Cortex of kidney (tissue), 1 donor: ENCODE measurements at places on chromosomes 2 and 18.
A peak's percentile ranks its signal among the peaks of the same experiment; 100 is the strongest.

DNA sequence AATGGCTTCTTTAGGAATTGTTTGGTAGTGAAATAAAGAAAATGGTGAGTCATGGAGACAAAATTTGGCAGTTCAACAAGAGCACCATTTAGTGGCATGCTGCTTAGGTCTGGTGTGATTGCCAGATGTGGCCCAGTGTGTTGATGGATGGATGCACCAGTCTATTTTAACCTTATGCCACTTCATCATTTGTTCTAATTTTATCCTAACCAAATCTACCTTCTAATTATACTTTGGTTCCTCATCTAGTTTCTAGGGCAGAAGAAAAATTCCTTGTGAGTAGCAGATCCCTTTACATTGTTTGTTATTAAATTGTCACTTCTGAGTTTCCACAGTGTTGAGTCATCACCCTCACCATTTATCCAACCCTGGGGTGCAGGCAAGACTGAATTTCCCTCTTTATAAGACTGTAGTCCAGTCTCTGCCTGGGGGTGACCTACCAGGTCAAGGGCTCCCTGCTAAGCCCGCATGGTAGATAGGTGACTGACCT lies 32.5 kb downstream of the NABP1 start:
- no peak for DNase-seq

- no peak for DNase-seq
Measured at GRCh38 chr18:59540780-59541179, 156.4 kb downstream of the CCBE1 start.

DNA sequence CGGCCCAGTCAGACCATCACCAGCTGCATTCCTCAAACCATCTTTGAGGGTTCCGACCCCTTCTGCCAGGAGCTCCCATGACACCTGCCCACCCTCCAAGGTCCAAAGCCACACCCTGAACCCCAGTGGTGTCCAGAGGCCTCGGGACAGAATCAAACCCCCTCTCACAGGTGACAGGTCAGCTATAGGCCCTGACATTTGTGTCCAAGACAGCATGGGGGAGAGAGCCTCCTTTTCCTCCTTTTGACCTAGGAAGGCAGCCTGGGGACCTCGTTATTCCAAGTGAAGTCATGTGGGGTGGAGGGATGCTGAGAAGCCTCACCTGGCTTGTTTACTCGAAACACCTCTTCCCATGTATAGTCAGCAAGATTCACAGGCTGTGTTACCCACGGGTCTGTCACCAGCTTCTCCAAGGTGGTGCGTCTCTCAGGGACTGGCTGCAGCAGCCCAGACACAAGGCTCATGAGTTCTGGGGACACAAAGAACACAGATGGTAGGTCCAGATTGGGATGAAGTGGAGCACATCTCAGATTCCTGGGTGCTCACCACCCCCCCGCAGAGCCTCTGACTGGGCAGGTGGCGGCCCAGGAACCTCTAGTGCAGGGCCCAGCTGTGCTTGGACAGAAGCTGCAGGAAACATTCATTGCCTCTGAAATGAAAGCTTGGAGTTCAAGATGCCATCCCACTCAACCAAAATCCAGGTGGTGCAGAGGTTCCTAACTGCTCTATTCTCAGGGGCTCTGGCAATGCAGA lies 5.1 kb upstream of the MTERF4 start:
- no peak for DNase-seq

- no peak for DNase-seq
Measured at GRCh38 chr2:54957321-54957999, 92.8 kb downstream of the RTN4 start.

DNA sequence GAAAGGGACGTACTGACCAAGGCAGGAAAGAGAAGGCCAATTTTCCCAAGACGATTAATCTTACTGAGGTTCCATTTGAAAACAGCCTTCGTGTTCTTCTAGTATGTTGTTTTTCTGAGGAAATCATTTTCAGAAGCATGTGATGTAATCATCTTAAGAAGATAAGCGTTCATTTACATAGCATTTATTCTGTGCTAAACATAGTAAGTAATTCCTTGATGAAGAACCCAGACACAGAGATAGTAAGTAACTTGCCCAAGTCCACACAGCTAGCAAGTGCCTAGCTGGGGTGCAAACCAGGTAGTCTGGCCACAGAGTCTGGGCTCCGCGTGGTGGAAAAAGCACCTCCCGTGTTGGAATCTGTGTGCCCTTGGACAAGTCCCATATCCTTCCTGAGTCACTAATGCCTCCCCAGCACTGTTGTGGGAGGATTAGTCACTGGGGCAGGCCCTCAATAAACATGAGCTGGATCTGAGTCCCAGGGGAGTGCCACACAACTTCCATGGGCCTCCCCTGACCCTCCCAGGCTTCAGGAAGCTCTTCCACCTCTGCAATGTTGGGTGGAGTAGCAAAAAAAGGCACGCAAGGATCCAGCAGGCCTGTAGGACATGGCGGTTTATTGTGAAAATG lies 26.9 kb upstream of the ASAP2 start:
- no peak for DNase-seq

- DNase-seq, result no peak
Measured at GRCh38 chr2:234676783-234677450, 180.0 kb upstream of the ARL4C start.

DNA sequence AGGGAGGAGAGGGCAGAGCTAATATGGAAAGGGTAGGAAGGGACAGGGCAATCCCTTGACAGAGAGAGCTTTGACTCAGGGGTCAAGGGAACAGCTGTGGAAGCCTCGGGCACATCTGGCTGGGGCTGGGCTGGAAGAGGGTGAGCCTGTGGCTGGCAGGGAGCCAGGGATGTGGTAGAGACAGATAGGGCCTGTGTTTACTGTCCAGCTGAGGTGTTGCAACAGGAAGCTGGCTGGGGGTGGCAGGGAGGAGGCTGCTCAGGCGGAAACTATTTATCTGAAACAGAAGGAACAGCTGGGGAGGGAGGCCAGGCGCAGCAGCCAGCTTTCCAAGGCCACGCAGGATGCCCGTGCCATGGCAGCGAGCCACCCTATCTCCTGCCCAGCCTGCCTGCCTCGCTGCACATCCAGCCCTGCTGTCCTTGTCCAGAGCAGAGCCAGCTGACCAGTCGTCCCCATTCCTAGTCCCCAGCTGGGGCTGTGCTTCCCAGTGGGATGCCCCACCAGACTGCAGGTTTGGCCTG lies 264.7 kb downstream of the CYP26B1 start:
- no peak for DNase-seq

DNA sequence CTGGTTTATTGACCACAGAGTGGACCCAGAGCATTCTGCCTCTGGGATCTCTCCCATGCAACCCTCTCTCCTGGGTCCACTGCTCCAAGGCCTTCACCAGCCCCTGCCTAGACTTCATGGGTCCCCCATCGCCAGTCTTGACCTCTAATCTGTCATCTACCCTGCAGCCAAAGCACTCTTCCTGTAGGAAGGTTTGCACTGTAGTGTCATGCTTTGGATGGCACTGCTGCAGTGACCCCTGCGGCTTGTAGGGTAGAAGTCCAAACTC lies 41.7 kb downstream of the MYO7B start:
- no peak for DNase-seq

- no peak for DNase-seq
Measured at GRCh38 chr2:96684883-96685576, 42.5 kb downstream of the FER1L5 start.

DNA sequence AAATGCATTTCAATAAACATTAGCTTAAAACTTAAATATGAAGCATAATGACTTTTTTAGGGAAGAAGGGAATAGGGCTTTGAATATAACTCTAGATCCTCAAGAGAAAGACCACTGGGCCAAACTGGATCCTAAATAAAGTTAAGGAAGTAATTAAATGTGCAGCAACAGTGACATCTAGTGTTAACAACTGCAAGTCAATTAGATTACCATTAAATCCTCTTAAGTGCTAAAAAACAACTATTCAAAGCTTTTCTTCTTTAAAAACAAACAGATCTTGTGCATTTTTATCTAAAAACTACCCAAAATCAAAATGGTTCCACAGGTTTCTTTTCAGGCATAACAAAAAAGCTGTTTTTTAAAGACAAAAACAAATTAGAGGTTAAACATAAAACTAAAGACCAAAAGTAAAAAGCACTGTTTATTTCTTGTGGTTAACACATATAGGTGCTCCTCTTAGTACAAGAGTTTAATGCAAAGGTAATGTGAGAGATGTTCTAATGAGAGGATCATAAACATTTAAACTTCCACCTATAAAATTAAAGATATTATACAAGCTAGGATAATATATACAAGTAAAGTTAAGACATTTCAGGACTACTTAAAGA lies 111.4 kb downstream of the THADA start:
- no peak for DNase-seq

- peak; percentile 68 for DNase-seq
Measured at GRCh38 chr2:148643998-148644882, at the start of gene EPC2. Gene EPC2 (plus strand): TSS chr2:148644751. CDS start chr2:148645018, 267 bp downstream.

DNA sequence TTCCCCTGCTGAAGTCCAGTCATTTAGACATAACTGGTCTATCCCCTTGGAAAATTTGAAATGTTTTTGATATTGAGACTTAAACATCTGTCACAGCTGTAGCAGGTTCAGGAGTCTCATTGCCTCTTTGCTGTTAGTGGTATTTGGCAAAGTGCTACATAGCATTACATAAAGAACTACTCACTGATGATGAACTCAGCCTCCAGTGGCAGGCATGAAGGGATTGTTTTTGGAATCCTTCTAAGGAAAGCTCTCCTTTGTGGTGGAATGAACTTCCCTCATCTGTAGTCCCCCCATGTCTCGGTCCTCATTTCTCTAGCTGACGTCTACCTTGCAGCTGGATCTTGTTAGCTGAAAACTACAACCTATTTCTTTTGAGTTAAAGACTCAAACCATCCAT lies 111.6 kb downstream of the TACR1 start:
- no peak for DNase-seq

GRCh38 chr2:204108330-204108751 lies 171.8 kb downstream of the ICOS start:
- no peak for DNase-seq

DNA sequence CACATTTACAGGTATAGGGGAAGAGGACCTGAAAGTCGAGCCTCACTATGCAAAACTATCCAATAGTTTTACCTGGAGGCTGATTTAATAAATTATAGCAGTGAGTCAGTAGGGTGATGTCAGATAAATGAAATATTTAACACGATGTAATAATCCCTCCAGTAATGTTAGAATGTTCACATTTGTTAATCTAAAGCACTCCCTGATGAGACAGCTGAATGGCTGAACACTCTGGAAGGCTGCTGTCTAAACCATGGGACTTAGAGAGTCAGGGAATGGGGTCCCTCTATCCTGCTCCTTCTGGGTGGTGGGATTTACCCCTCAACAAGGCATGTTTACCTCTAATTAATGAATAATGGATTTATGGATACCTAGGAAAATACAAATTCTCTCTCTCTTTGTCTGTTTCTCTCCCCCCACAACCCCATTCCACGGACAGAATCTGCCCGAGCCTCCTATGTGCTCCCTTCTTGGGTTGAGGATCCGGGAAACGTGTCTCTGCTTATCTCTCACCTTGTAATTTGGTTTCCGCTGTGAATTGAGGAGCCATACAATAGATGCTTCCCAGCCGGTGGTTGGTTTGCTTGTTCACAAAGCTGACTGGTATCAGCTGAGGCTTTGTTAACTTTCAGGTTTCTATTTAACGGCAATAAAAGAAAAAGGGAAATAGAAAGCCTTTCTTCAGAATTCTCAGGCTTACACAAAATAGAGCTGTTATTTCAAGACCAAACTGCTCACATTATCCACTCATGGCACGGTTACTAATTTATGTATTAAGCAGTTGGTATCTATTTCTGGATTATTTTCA lies 25.9 kb downstream of the LRRC30 start:
- no peak for DNase-seq

GRCh38 chr18:3592864-3593263 lies 142.9 kb downstream of the TGIF1 start:
- DNase-seq, result no peak

- DNase-seq, result no peak
Measured at GRCh38 chr2:116716444-116716843, 1098.0 kb upstream of the DDX18 start.

- DNase-seq, result no peak
Measured at GRCh38 chr2:238853721-238854120, 5.8 kb downstream of the TWIST2 start.

GRCh38 chr18:45839414-45840395 lies 14.2 kb downstream of the SIGLEC15 start:
- no peak for DNase-seq

DNA sequence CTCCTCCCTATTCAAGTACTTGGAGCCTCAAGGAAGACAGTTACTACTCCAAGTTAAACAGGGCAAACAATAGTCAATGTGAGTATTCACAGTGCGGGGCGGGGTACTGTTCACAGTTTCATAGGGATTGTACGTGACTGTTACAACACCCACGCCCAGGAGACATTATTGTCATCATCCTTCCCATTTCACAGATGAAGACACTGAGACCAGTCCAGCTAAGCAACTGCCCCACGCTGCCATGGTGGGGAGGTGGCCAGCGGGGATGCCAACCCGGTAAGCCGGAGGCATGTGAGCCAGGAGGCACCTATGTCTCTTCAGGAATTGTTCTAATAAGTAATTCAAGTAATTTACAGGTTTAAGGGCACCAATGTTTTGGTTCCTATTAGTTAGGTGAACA lies 982 bp downstream of the HJURP start:
- DNase-seq, result no peak

GRCh38 chr2:182015334-182016109 lies 29.9 kb downstream of the PPP1R1C start:
- DNase-seq, result no peak

DNA sequence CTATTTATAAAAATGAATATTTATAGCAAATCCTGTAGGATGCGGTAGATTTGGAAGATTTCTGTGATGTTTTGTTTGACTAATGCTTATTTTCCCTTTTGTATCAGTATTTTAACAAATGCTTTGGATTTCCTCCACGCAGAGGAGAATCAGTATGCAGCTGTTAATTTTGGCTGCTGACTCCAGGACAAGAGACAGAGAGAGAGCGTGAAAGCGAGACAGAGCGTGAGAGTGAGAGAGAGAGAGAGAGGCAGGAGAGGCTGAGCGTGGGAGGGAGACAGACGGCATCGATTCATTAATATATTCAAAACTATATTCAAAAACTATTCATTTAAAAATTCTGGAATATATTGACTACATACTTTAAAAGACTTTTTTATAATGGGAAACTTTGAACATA lies 62.5 kb downstream of the RRM2 start:
- DNase-seq, result no peak

GRCh38 chr2:198973785-198974184 lies 484.0 kb downstream of the SATB2 start:
- no peak for DNase-seq

DNA sequence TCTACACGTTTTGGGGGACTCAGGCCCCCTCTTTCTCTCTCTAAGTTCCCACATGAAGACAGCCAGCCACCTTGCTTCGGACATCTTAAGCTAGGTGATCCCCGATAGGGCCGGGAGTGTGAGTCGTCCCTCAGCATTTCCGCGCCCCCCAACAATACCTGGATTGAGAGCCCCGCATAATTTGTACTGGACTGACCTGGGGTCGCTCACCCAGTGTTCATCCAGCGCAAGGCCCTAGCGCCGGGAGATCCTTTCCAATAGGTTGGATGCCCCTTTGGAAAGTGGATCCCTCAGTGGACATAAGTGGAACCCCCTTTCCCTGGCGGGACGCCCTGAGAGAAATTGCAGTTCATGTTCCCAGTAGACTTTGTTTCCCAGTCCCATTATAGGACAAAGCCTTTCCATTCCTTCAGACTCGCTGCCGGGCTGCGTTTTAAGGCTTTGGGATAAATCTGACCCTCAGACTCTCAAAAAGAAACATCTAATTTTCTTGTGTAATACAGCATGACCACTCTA lies 77.8 kb upstream of the KCNH7 start:
- DNase-seq, result no peak

- no peak for DNase-seq
Measured at GRCh38 chr2:151905963-151906632, 77.9 kb upstream of the ARL5A start.
